ENCODE measurements at places on chromosomes 2 and 18.

DNA sequence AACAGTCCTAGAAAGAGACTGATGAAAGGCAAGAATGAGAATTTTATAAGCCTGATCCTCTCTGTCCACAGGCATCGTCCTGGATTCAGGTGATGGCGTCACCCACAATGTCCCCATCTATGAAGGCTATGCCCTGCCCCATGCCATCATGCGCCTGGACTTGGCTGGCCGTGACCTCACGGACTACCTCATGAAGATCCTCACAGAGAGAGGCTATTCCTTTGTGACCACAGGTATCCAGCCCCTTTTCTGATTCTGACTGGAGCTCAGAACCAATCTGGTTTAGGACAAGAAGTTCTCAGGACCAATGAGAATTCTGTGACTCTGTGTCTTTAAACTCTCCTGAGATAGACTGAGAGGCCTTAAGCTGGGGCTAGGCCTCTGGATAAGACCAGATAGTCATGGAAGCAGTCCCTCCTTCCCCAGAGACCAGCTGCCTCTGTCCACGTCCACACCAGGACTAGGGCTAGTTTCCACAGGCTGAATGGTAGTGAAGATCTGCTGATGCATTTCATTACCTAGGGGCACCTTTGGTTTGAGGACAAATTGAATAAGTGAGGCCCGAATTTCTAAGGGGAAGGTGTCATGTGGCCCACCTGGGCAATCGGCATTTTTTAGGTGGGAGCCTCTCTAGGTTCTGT, 13.1 kb upstream of the DGUOK start:
- no peak for DNase-seq

DNA sequence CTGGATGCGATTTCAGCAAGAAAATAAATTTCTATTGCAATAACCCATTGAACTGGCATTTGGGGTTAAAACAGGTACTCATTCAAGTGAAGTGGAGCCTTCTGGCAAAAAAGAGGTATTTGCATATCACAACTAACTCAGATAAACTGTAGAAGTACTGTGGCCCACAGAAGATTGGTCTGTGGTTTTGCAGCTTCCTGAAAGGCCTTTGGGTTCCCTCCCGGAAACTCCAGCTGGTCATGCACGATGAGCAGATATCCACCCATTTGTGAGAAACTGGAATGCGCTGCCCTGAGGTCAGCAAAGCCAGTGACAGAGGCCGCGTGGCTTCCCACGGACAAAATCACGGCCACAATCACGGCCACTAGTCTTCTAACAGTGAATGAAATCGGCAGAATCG, 106.3 kb downstream of the EPHA4 start:
- DNase-seq = no peak

GRCh38 chr2:11554399-11554716, 20.5 kb downstream of the GREB1 start:
- DNase-seq = no peak

DNA sequence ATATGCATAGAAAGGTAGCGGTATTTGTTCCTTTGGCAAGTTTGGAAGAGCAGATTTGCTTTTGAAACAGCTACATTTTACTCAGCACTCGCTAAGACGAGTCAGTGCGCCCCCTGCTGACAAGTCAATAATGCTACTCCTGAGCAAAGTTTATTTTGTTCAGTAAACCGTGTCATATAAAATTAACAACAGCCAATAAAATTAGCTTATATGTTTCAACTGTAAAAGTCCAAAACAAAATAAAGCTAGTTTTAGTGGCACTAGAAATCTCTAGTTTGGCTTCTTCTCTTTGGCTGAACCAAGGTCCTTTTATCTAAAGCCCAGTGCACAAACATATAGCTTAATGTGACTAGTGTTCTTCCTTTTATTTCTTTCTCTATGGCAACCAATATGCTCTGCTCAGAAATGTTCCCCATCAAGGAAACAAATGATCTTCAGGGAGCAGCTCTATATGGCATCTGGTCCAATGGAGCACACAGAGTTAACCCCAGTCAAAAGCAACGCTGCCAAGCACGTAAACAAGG, 4.2 kb upstream of the POU3F3 start:
- DNase-seq = peak; percentile 94

DNA sequence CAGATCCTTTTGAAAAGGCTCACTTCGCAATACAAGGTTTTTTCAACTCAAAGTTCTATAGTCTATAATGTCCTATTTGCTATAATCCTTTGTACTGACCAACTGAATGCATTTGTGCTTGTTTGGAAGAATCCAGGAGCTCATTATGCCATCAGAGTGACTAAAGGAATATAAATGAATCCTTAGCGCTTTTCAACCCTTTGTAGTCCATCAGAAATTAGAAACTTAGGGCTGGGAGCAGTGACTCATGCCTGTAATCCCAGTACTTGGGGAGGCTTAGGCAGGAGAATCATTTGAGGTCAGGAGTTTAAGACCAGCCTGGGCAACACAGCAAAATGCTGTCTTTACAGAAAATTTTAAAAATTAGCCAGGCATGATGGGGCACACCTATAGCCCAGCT, 330.2 kb upstream of the CHAC2 start:
- DNase-seq = no peak

DNA sequence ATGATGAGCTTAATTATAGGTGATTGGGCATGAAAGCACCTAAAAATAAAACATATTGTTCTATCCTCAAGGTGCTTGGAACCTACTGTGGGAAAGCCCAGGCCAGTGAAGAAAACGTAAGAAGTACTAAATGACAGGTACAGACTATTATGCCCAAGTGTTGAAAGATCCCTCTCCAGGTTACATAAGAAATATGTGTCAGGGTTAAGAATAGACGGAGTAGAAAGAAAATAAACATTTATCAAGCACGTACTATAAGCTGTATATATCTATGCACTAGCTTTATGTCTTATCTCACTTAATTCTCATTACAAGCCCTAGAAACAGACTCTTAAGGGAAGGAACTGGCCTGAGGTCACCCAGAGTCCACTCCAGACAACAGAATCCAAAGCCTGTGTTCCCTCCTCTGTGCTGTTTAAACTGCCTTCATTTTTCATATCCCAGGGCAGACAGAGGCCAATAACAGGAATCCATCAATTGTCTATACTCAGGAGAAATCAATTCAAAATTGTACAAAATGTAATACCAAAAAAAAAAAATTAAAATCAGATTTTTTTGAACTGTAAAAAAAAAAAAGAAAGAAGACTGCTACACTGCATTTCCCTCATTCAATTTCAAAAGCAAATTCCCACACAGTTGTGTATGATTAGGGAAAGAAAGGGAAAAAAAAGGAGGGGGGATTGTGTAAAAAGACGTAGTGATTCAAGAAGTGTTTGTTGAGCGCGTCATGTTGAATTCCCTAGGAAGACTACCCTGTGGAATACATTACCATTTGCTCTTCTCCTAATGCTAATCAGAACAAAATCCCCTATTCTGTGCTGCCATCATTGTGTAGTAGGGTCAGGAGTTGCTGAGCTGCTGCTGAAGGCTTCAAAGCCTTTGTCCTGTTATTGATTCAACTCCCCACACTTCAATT, 156.3 kb downstream of the IRS1 start:
- no peak for DNase-seq

DNA sequence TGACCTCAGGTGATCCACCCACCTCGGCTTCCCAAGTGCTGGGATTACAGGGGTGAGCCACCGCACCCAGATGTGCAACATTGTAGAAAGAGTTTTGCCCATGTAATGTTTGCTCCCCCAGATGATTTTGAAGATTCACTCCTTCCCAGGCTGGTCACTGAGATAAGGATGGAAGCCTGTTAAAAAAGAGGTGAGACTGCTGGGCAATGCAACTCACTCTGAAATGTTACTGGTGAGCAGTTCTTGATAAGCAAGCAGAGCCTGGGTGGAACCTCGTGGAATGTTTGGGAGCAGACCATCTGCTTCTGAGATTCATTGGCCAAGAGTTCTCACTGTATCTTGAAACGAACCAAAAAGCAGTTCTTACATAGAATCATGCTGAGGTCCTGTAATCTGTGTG, 19.7 kb downstream of the GRP start:
- no peak for DNase-seq

DNA sequence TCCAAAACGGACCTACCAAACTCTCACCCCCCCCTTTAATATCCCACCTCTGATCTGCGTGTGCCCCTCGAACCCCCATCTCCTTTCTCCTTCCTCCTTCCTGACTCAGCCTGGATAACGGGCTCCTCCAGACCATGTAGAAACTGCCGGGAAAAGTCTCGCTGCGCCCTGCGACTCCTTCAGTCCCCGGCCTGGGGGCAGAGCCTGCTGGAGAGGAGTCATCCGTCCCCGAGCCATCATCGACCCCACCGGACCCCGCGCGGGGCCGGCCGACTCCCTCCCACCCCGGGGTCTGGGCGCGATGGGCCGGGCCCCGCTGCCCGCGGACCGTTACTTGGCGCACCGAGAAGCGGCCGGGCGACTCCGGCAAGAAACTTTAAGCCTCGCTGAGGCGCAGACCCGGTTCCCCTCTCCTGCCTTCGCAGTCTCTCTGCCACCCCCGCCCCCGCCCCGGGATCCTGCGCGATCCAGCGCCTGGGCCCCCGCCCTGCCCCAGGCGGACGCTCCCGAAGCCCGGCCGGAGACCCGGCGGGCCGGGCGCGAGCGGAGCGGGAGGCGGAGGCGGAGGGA, 3.4 kb downstream of the ZEB2 start:
- DNase-seq = no peak
